ENCODE measurements at places on chromosomes 2 and 18.

DNA sequence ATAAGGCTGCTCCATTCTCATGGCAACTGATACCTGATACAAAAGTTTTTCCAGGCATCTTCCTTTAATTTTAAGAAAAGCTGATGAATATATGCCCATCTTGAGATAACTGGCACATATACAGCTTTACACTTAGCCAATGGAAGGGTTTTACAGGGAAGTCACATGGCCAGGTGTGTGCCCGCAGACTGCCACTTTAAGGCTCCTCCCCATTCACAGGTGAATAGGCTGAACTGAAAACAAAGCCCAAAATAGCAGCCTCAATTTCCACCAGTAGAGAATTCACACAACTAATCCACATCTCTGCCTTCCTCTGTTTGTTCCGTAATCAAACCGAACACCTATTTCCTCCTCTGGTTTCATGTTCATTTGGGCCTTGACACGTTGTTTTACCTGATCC, 9.8 kb upstream of the ME2 start:
- DNase-seq: no peak

GRCh38 chr2:143903172-143903856, 616.6 kb downstream of the ZEB2 start:
- no peak for DNase-seq

- no peak for DNase-seq
Observed at GRCh38 chr2:97936199-97936598, 59.5 kb downstream of the TMEM131 start.

DNA sequence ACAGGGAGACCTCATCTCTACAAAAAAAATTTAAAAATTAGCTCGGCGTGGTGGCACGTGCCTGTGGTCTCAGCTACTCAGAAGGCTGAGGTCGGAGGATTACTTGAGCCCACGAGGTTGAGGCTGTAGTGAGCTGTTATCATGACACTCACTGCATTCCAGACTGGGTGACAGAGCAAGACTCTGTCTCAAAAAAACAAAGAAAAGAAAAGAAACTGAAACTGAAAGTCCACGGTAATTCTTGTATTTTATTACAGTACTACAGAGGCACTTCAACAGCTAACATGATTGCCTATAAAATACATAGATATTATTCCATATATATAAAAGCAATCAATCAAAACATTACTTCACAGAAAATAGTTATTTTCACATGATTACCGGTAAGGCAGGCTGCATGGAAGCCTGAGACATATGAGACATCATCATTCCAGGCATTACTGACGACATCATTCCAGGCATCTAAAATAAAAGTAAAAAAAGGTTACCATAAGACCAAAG, 23.1 kb downstream of the PRPF40A start:
- no peak for DNase-seq

DNA sequence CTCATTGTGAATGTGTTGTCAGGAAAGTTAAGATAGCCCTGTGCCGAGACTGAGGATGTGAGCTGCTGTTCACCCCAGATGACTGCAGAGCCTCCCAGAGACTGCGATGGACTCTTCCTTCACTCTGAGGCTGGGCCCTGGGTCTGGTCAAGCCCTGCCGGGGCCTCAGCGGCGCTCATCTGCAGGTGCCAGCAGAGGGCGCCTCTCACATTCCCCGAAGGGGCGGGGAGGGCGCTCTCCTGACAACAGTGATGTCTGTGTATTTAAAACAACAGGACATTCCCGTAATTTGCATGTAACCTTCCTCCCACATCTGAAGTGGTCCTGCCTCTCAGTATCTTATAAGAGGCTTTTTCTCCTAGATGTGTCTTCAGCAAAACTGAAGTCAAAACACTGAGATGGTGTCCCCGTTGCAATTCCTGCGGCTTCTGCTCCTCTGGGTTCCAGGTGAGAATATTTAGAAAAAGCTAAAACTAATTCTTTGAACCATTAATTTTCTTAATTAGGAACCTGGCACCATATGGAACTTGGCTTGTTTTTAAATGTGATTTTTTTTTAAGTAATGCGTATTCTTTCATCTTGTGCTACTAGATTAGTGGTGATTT, 1377.9 kb downstream of the RPIA start:
- no peak for DNase-seq

- no peak for DNase-seq
Observed at GRCh38 chr2:158724803-158725381, 70.2 kb upstream of the DAPL1 start.

- no peak for DNase-seq
Observed at GRCh38 chr2:68695971-68696370, 38.6 kb upstream of the ARHGAP25 start.

DNA sequence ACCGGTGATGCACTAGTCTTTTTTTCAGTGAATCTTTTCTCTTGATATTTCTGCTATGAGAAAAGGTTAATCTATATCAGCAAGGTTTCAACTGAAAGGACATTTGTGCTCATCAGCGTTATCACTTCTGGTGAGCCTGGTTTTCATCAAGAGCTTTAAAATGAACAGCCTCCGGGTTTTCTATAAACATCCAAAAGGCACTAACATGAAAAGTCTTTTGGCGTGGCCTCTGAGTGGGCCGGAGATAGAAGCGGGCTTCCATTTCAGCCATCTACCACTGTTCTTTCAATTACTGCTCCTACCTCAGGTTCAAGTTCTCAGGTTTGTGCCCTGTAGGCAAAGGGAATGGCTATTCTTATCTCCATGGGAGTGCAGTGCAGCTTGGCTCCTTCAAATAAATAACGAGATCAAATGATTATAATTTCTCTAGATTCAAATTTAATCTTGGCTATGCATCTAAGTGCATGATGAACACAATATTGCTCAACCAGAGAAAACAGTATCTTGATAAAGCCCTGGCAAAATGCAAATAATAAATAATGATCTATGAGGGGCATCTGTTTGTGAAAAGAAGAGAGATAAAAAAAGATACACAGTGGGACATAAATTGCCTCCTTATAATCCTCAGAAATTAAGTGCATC, 314.8 kb downstream of the CDH2 start:
- DNase-seq: no peak

DNA sequence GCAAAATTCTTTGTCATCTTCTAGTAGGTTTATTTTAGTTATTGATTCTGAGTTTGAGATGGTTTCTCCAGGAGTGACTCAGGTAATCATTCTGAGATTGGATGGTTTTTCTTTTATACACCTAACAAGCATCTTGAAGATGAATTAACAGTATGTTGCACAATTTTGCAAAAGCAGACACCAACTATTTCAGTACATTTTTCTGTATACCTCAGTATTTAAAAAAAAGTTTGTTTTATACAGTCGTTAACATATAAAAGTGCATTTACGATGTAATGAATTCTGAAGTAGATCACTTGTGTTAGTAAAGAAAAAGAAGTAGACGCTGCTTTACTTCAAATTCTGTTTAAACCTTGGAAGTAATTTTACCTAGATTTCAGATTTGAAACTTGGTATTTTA, 3.0 kb downstream of the VAPA start:
- no peak for DNase-seq

GRCh38 chr2:239731422-239731821, 293.7 kb downstream of the NDUFA10 start:
- no peak for DNase-seq

- DNase-seq: no peak
Observed at GRCh38 chr2:37855283-37856041, 69.6 kb upstream of the RMDN2 start.

- DNase-seq: no peak
Observed at GRCh38 chr2:535222-535621, 142.0 kb downstream of the TMEM18 start.

GRCh38 chr2:133390156-133390555, 178.1 kb downstream of the NCKAP5 start:
- DNase-seq: no peak

DNA sequence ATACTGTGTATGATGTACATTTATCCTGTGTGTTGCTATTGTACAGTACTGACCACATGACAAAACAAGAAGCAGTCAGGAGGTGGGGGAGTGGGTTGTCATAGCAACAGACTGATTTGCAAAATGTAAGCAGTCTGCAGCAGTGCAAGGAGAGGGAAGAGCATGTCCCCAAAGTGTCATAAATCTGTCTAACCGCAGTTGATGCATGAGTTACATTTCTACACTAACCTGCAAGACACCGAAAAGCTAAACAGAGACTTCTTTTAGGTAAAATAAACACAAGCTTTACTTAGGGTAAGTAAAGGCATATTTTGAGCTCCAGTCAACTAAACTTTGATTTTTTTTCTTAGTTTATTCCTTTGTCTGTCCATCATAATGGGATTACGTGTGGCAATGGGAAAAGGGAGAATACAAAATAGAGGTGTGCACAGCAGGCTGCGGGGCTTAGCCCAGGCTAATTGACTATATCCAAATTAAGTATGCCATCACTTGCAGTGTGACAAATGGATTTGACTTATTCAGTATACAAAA, 134.5 kb downstream of the MEIS1 start:
- no peak for DNase-seq

DNA sequence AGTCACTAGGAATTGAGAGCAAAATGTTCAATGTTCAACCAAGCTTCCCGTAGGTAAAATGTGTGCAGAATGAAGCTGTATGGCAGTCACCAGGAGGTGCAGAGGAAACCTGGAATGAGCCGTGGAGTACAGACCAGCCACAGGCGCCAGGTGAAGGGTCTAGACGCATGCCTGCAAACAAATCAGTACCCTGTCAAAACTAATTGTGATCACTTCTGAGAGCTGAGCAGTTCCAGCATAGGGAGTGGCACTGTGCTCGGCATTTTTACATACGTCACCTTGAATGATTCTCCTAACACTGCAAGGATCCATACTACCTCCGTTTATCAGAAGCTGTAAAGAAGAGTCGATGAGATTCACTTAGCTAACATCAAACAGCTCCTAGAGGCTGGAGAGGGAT, 346.1 kb upstream of the ID2 start:
- DNase-seq: no peak

GRCh38 chr2:127768775-127769479, 42.0 kb downstream of the WDR33 start:
- DNase-seq: no peak

- no peak for DNase-seq
Observed at GRCh38 chr2:203820969-203821368, 46.6 kb upstream of the CTLA4 start.

DNA sequence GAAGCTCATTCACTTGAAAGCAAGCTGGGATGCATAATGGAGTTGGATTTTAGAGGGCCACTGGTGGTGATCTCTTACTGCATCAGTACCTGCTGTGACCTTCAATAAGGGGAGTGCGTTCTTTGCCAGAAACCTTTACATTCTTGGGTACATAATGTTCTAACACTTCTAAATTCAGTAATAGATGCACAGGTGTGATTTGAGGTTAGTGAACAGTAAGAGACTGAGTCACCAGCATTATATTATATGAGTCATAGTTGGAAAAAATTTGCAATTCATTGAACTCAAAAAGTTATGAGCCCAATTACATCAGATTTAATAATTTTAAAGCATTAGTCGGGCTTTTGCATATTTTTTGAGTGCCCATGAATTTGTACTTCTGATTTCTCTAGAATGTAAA, 803.3 kb downstream of the ADCYAP1 start:
- no peak for DNase-seq

Measured in activated CD8-positive, alpha-beta memory T cell treated with anti-CD3 and anti-CD28 coated beads for 48 hours (primary cell).